NCI-H1930 (cell line): ENCODE measurements at places on chromosomes 5 and 9.

GRCh38 chr5:96896806-96897205 lies 20.5 kb downstream of the ERAP2 start:
- DNase-seq: no peak

DNA sequence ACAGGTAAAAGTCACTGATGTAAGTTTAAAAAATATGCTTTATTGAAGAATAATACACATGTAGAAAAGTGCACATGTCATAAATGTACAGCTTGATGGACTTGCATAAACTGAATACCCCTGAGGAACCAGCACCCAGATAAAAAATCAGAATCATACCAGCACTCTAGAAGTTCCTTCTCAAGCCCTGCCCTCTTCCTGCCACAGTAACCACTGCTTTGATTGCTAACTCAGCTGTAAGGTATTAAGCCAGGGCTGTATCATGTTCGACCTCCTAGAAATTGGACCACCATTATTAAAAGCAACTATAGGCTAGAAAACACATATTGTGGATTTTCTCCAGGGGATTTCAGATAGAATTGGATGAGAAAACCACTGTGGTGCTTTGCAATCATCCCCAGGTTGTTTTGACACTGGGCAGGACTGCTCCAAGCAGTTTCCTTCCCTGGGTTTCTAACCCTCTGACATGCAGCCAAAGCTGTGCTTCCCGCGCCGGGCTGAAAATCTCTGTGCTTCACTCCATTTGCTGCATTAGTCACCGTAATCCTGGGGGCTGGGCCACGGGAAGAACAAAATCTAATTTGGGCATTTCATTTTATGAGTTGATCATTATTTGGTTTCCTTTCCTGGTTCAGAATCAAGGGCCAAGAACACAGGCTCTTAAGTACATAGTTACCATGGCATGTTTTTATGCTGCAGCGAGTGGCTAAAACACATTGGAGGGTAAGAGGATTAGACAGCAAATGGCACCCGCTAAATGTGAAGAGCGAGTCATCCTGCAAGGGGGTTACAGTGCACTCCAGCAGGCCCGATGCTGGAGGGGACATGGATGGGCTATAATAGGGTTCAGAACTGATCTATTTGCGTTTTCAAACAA lies 139.4 kb upstream of the IL12B start:
- no peak for DNase-seq

DNA sequence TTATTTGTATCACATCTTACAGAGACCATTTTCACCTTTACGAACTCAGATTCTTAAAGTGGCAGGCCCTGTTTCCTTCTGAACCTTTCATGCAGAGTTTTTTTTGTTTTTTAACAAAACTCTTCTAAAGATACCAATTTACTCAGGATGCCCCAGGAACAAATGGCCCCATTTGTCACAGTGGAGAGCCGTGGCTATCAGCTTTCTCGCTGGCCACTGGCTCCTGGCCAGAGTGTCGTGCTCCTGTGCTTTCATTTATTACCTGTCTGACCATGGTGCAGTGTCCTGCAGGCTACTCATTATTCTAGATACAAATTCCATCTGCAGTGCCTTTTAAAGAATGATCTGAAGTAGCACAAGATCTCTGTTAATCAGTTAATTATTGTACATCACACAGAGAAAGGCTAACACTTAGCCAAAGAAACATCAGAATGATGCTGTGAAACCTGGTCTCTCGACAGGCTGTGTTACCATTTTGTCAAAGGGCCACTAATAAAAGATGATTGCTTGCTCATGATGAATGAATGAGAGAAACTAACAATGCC lies 27.8 kb downstream of the ADRA1B start:
- no peak for DNase-seq

DNA sequence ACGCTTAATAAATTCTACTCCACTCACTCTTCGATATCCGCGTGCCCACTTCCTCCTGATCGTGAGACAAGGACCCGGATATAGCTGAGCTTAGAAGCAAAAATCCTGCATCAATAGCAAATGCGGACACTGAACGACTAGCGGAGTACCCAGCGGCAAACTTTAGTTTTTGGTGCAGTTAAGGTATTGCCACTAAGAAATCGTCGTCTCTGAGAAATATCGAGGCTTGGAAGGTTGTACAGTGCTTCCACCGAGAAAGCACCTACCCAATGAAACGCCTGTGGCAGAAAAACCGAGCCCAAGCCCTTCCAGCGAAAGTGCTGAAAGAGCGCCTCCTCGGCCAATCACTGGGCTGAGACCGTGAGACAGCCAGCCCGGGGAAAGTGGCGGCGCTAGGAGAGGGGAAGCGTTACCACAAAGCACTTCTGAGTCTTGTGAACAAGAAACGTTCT lies 32.2 kb downstream of the ANXA2R start:
- DNase-seq: peak; percentile 79

DNA sequence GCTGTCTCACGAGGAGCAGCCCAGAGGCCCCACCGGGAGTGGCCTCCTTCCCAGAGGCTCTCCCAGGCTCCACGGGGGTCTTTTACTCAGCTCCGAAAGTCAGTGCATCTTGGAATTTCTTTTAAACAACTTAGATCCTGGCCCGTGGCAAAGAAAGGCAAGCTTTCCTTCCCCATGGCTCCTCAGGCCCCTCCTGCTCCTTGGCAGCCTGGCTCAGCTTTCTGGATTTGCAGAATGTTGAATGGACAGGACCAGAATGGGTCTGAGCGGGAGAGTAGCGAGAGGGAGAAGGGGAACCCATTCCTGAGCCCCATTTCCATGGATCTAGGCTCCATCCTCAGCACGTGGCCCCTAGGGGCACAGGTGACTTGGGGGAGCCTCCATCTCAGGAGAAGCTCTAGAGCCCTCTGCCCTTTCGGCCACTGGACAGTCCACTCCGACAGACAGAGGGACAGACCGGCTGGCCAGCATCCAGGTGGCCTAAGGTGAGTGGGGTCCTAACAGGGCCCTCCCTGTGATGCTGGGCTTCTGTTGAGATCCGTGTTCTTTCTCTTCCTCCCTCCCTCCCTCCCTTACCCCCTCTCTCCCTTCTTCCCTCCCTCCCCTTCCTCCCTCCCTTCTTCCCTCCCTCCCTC lies 173.9 kb upstream of the PPP1R26 start:
- no peak for DNase-seq

GRCh38 chr9:7237473-7238246 lies 479.9 kb downstream of the KDM4C start:
- peak; percentile 79 for DNase-seq

GRCh38 chr9:2125906-2126305 lies 110.8 kb downstream of the SMARCA2 start:
- DNase-seq: no peak

GRCh38 chr5:57360871-57361270 lies 121.7 kb downstream of the ACTBL2 start:
- DNase-seq: no peak

- no peak for DNase-seq
Observed at GRCh38 chr5:154117050-154117449, 73.5 kb upstream of the GALNT10 start.

DNA sequence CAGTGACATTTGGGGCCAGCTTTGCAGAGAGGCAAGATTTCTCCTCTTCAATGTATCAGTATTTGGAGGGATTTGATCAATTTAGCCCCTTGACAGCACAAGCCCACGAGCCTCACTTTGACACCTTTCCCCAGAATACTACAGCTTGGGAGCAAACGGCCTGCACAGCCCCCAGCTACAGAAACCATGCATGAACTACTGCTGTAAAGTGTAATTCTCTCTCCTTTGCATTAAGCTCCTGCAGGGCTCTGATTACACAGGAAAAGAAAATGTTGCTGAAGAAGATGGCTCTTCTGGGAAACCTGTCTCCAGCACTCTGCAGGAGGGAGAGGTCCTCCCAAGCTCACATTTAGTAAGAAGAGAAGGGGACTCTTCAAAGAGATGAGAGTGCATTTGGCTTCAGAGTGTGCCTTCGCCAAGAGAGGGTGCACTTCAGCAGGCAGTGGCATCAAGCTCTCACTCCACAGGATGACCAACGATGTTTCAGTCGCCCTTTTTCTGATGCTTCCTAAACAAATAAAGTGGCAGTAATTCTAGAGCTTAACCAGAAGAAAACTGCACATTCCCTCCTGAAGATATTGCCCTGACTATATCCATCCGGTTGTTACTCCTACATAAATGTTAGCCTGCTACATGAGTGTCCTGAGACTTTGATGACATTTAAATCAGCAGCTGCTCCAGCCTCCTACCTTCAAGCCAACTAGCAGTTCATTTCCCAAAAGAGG lies 272.2 kb downstream of the AUH start:
- no peak for DNase-seq

- no peak for DNase-seq
Observed at GRCh38 chr5:17261075-17261474, 43.6 kb downstream of the BASP1 start.

- DNase-seq: no peak
Observed at GRCh38 chr5:9538504-9538903, 7.4 kb downstream of the SEMA5A start.
